ENCODE measurements at places on chromosomes 11 and 22.

- no peak for DNase-seq
Observed at GRCh38 chr11:79382301-79383050, 58.4 kb downstream of the TENM4 start.

DNA sequence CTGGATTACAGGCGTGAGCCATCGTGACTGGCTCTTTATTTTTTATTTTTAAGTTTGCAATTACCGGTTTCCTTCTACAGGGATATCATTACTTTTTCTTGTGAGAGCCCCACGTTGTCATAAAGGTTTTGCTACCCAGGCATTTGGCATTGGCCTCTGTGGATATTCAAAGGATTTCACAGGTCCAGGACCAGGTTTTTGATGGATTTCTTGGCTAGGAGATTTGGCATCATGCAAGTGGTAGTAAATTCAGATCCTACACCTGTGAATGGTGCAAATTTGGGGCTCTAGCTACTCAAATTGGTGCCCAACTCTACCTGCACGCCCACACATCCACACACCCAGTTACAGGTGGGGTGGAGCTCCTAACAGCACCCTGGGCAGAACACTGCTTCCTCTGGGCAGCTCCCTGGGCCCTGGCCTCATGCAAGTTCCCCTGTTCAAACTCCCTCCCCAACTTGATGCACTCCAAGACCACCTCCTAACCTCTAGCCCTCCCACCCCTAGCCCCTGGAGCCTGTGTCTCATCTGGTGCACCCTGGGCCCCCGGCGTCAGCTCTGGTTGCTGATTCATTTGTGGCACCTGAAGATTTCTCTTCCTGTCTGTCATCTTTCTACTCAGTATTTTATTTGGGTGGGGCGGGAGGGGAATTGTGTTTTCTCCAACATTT lies 9.3 kb upstream of the MRGPRD start:
- no peak for DNase-seq

DNA sequence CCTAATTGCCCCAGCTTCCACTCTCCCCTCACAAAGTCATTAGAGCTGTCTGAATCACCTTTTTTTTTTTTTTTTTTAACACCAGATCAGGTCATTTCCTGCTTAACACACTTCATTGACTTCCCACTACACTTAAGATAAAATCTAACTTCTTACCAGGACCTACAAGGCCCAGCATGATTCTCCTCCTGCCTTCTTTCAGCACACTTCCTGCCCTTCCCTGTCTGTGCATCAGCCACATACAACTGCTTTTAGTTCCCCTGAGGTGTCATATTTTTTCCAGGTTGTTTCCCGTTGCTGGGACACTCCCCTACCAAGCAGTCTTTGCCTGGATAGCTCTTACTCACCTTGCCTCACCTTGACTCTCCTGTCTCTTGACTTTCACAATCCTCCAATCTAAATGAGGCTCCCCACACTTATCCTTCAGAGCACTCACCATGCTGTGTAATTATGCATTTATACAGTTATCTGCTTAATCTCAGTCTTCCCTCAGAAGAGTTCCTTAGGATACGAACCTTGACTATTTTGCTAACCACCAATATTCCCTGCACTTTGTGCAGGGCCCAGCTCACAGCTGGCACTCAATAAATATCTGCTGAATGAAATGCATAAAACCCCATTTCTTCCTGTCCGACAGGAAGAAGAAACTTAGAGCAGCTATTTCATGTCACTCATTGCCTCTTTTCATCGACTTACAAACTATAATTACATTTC lies 96.6 kb upstream of the AKIP1 start:
- DNase-seq: no peak

DNA sequence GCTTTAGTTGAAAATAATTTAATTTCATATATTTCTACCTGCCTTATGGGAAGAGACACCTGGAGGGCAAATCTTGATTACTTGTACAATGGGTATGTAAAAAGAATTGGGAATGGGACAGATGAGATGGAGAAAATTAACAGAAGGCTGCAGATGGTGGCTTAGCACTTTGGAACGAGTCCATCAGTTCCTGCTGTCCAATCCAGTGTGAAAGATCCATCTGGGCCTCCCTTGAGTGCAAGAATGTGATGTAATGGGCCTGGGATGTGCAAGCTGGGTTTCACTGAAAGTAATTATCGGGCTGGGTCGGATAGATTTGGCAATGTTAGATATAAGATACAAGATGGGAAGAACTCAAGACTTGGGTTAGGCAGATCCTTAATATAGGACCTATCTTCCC lies 42.0 kb downstream of the CECR2 start:
- no peak for DNase-seq

All from AG08395 (cell line).